Stimulated activated CD4-positive, alpha-beta T cell treated with anti-CD3 and anti-CD28 coated beads, TNF-alpha, amount 100 ng/mL, for 1 hour (primary cell): ENCODE measurements at places on chromosomes 2 and 18.

DNA sequence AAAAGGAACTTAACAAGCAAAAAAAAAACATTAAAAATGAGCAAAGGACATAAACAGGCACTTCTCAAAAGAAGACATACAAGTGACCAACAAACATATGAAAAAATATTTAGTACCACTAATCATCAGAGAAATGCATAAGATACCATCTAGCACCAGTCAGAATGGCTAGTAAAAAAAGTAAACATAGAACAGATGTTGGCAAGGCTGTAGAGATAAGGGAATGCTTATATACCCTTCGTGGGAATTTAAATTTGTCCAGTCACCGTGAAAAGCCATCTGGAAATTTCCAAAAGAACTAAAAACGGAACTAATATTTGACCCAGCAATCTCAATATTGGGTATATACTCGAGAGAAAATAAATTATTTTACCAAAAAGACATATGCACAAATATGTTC lies 1751.3 kb upstream of the LRRTM1 start:
- DNase-seq: no peak

DNA sequence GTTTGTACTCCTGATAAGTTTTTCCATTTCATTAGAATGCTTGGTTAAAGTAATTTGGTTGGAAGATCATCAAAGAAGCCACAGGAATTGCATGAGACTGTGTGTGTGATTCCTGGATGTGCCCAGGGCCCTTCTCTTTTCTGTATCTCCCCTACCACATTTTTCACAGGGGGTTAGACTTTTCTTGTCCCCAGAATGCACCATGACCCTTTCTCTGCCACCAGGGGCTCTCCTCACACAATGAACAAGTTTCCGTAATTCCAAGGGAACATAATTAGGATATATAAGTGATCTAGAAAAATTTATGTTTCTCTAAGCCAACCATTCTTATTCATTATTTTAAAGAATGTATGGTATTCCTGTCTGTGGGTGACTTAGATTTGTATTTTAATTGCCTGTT lies 291.8 kb downstream of the NEDD4L start:
- no peak for DNase-seq

GRCh38 chr2:55840460-55840859 lies 83.1 kb downstream of the EFEMP1 start:
- no peak for DNase-seq

DNA sequence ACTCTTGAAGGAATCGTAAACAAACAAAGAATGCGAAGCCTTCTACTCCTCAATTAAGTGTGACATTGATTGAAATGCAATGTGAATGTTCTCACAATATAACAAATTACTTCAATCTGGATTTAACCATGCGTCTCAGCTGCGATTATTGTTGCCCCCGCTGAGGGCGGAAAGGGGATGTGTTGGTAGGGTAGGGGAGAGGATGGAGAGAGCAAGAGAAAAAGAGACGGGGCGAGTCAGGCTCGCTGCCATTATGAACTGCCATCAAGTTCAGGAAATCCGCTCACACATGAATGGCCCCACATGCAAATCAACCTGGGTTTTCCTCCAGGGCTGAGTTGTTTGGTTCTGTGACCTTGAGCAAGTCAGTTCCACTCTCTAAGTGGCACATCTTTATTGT lies 129.8 kb downstream of the PXDN start:
- DNase-seq: no peak
